ENCODE measurements at places on chromosomes 13 and 19. TPM values are rescaled to one million over a fixed set of nuclear protein-coding genes. Genes with fewer than 3 reads are reported as not detected.

Gene MYO1F
- total RNA-seq = 0.07 TPM

Gene IGLON5
- not detected for total RNA-seq

Gene SIAH3
- total RNA-seq = not detected

Gene PSPN
- 0.19 TPM for total RNA-seq

Gene SMIM44
- total RNA-seq = not detected

Gene PTH2
- total RNA-seq = not detected

Gene SRRM5
- total RNA-seq = not detected

Gene LGALS14
- total RNA-seq = not detected

Gene JSRP1
- not detected for total RNA-seq

Gene DOHH
- 31.5 TPM for total RNA-seq

Gene NFIC
- total RNA-seq = 21.4 TPM

Gene NDUFA7
- 75.2 TPM for total RNA-seq

Gene FGF9
- not detected for total RNA-seq

Gene B3GNT3
- total RNA-seq = 15.7 TPM

Data from airway epithelial cell (primary cell).